Stimulated activated CD8-positive, alpha-beta memory T cell treated with anti-CD3 and anti-CD28 coated beads, Interleukin-7, amount 100 ng/mL, for 1 hour (primary cell): ENCODE measurements at places on chromosomes 5 and 9.

DNA sequence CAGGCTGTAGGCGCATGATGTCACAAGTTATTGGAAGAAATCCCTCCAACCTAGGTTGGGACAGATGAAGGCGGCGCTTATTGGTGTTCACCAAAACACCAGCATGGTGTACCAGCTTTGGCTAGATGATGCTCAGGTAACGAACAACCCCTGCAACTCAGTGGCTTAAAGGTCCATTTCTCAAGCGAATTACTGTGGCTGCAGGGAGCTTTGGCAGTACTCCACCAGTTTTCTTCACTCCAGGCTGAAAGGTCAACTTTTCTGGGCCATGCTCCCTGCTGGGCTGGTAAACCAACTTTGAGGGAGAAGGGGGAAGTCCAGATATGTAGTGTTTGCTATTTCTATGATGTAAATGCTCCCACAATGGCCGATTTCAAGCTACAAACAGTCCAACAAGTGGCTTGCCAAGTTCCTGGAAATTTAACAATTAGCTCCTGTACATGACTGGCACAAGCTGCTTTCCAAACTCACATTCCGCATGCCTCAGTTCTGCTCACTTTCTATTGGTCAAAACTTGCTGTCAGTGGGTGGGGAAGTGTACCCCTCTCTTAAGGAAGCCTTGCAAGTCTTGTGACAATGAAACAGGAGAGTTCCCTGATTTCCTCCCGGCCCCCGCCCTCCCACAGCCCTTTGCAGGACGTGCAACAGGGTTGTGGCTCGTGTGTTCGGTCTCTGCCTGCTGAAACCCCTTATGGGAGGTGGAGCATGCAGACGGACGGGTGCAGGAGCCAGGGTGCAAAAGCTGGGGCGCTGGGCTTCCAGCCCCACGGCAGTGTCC, 588 bp upstream of the ZBED3 start:
- no peak for DNase-seq

GRCh38 chr5:121963392-121963791, 1.6 kb downstream of the SRFBP1 start:
- no peak for DNase-seq

DNA sequence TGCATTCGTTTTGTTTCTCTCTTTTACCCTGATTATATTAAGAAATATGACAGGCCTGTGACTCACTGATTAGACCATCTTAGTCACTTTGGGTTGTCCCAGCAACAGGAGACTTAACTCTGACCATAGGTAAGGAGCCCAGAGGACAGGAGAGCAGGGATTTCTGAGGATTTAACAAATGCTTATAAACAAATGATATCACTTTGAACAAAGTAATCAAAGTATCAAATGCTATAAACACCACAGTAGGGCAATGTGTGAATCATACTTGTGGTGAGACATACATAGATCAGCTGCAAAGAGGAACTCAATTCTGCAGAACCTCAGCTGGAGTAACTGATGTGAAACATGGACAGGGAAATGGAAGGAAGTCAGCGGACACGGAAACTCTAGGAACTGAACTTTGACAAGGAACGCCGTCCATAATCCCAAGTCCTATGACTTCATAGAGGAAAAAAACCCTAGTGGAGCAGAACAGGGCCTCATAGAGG, 190.6 kb upstream of the MSX2 start:
- no peak for DNase-seq

- DNase-seq = no peak
Measured at GRCh38 chr5:131209506-131210150, 38.9 kb downstream of the LYRM7 start.

DNA sequence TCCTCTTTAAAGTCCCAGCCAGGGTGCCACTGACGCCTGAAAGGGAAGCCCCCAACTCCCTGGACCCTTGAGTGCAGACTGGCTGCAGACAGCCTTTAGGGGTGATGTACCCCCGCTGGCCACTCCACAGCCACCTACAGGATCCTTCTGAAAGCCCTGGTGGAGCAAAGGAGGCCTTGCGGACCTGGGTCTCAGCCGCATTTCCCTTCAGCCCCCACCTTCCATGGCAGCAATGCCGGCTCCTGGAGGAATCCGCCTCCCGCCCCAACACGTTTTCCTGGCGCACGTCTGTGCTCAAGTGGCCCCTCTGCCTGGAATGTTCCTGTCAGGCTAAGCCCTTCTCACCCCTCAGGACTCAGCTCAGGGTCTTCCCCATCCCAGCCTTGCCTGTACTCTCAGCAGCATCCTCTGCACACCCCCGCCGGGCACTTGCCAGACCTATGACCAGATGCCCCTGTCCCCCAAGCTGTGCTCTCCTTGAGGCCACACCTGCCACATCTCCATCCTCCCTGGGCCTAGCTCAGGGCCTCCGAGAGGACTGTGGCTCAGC, 134.1 kb upstream of the RAPGEF1 start:
- no peak for DNase-seq

DNA sequence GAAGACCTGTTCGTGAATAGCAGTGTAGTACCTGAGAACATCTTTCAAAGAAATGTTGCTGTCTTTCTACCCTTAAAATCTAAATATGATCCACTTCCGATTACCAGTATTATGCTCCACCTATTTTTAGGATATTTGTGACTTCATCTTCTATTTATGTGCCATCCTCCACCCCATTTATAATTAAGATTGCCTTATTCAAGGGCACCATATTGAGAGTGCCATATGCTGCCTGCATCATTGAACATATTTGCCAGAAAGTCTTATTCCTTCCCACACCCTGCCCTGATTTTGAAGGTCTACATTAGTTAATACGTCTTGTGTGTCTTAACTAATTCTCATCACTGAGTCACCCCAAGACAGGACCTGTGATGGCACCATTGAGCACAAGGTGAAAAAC, 1076.7 kb downstream of the CDH12 start:
- DNase-seq = no peak

DNA sequence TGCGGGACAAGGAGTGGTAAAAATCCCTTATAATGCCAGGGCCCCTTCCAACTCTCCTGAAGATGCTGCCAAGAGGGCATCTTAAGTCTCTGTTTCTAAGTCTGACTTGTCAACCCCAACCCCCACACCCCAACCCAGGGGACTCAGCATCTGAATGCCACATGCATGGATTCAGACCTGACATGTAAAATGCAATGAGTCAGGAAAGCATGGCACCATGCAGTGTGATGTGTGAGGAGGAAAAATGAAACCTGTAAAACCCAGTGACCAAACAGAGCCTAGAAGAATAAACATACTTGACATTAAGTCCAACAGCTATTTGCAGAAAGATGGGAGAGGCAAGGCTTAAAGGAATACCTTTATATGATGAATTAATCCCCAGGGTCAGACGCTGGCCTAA, 112.4 kb downstream of the ASTN2 start:
- no peak for DNase-seq

GRCh38 chr9:12934545-12935272, 159.9 kb downstream of the LURAP1L start:
- no peak for DNase-seq

GRCh38 chr5:54217826-54218503, 92.4 kb downstream of the ARL15 start:
- no peak for DNase-seq

- no peak for DNase-seq
Measured at GRCh38 chr5:75678155-75678554, 39.1 kb downstream of the POC5 start.

- DNase-seq = no peak
Measured at GRCh38 chr5:151248651-151249050, 4.3 kb upstream of the GM2A start.

- DNase-seq = no peak
Measured at GRCh38 chr5:132251220-132251725, 6.2 kb upstream of the PDLIM4 start.

DNA sequence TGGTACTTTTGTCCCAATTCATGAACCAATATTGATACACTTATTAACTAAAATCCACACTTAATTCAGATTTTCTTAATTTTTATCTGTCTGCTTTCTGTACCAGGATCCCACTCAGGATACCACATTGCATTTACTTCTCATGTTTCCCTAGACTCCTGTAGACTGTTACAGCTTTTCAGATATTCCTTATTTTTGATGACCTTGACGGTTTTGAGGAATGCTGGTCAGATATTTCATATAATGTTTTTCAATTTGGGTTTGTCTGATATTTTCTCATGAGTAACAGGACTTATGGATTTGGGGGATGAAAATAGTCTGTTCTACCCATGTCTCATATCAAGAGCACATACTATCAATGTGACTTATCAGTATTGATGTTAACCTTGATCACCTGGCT, 37.4 kb downstream of the PLPPR1 start:
- DNase-seq = no peak

- DNase-seq = no peak
Measured at GRCh38 chr5:64384765-64385164, 121.0 kb upstream of the RGS7BP start.

DNA sequence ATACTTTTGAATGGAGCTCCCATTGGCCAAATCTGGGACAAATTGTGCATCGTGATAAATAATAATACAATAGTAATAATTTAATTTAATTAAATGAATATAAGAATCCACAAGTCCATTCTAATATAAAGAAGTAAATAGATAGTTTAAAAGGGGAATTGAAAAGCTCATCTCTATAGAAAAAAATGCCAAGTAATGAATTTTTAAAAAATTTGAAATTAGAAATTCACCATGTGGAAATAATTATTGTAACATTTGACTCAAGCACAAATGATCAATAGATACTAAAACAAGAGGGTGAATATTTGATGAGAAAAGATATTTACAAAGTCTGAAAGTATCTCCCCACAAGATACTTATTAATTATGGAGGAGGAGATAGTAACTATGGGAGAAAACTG, 467.4 kb downstream of the CETN3 start:
- no peak for DNase-seq

- no peak for DNase-seq
Measured at GRCh38 chr5:56302027-56302426, 68.9 kb upstream of the ANKRD55 start.

DNA sequence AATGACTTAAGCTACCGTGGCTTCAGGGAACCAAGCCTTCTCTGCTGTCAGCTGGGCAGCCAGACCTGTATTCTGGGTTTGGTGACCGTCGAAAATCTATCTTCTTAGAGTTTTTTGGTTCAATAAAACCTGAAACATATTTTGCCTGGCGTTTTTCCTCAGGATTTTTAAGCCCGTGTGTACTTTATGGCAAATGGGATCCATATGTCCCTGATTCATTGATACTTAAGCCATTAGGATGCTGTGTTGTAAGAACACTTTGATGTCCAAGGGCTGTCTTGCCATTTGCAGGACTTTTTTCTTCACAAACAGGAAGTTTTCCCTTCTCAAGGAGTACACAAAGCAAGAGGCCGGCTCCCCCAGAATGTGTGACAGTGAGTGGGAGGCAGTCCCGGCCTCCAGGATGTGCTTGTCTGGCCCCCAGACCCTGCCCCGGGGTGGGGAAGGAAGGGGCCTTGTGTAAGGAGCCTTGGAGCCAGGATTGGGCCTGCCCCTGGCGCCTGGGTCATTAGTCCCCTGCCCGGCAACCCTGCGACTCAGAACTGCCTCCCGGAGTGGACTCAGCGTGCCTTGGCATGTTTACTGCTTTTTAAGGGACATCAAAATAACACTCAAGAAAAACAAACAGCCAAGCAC, 83.4 kb upstream of the SMIM23 start:
- DNase-seq = no peak
